Activated CD8-positive, alpha-beta T cell treated with anti-CD3 and anti-CD28 coated beads for 36 hours (primary cell): ENCODE measurements at places on chromosomes 7 and 10. TPM values are rescaled to one million over a fixed set of nuclear protein-coding genes. Genes with fewer than 3 reads are reported as not detected.
A peak's percentile ranks its signal among the peaks of the same experiment; 100 is the strongest.

Gene MRPL32
- 68.5 TPM for total RNA-seq

Gene GDF10
- 1.5 TPM for total RNA-seq

Gene SLC16A12
- total RNA-seq, result not detected

Gene SGPL1
- 16.6 TPM for total RNA-seq

Gene NXPH1
- not detected for total RNA-seq

Gene ITGA8
- total RNA-seq, result not detected

Gene OGDHL
- total RNA-seq, result 0.40 TPM

Gene PLCE1
- not detected for total RNA-seq

GRCh38 chr7:51444936-51445335 is 128.3 kb upstream of the COBL start:
- no peak for DNase-seq

- no peak for DNase-seq
Measured at GRCh38 chr7:494259-494687, 25.4 kb downstream of the PDGFA start.

DNA sequence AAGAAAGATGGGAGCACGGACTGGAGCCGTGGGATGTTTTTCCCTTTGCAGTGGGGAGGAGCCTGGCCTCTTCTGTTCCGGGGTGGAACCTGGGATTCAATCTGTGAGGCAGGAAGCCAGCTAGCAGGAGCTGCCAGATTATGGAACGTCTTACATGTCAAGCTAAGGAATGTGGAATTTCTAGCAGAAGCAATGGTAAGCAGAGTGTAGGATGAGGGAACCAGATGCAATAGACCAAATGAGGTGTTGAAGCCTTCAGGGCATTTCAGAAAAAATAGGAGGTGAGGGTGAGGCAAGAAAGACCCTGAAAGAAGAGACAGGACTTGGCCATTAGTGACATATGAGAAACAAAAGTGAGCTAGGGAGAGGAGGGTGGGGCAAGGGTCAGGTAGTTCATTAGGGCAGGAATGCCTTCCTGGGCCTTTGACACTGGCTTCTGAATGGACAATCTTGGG is 105.5 kb downstream of the CHN2 start:
- no peak for DNase-seq

DNA sequence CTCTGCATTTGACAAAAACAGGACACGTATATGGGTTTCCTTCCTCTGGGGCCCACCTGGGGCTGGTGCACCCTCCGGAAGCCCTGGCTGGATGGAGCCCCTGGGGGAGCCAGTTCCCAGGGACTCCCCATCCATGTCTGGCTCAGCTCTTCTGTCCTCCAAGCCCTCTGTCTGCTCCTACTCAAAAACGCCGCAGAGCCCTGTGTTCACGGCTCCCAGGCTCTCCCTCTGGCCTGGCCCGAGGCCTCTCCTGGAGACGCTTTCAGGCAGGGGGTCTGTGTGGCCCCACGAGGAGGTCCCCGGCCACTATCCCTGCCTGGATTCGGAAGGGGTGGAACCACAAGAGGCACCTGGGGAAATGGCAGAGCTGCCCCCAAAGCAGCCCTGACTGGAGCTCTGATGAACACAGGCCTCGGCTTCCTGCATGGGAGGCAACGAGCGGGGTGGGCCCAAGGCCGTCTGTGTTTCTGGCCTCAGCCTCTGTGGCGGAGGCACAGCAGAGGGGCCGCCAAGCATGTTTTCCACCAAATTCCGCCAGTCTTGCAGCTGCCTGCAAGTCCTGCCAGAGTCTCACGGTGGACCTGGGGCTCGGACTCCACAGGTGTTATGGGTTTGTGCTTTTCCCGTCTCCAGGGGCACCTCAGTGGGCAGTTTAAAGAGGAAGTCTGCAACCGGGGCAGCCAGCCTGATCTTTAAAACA is 22.6 kb upstream of the INPP5A start:
- no peak for DNase-seq

DNA sequence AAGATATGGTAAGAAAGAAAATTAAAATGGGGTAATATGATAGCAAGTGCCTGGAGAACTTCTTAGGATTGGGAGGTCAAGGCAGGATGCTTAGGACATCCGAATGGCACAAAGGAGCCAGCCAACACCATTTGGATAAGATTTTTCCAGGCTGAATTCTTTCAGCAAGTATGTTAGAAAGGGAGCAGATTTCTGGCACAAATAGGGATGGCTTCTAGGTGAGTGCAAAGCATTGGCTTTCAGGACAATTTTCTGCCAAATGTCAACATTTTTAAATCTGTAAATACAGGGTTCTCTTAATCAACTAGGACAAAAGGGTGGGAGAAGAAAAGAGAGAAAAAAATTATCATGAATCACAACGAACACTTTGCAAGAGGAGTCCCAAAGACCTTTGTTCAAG is 409.1 kb downstream of the GPAM start:
- no peak for DNase-seq

DNA sequence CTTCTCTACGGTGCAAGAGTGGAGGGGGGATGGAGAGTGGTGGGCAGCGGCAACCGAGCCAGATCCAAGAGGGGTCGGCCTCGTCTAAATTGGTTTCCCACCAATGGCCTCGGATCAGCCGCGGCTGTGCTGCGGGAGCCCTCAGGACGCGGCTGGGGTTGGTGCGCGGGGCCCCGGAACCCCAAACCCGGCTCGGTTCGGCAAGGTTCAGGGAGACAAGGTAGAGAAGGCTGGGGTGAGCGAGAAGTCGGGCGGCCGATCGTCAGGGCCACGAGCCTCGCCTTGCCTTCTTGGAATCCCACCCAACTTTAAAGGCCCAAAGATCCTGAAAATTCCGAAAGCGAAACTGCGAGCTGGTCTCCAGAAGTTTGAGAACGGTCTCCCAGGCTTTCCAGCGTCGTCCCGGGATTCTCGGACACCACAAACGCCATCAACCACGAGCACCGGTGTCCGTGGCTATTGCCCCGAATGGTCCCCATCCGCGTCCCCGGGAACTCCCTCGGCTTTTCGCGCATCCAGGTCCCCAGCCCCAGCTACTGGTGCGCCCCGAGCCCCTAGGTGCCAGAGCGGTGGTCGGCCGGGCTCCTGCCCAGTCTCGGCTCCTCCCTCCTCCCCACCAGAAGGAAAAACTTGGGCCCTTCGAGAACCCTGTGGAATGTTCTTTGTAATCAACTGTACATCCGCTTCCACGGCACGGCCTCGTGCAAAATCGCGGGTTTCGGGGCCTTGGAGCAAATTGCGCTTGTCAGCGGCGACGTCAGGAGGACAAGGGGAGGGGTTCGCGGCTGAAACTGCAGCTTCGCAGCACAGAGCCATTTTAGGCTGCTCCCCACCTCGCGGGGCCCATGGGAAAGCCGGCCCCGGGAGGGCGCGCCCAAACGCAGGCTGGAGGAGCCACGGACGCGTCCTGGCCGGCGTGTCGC is 3.2 kb downstream of the SFMBT2 start:
- DNase-seq, result peak; percentile 69

- DNase-seq, result no peak
Measured at GRCh38 chr7:1650363-1651030, 19.6 kb upstream of the ELFN1 start.

- no peak for DNase-seq
Measured at GRCh38 chr10:28541717-28542365, 8.9 kb downstream of the WAC start.

GRCh38 chr10:104155591-104155990 is 33.6 kb downstream of the SFR1 start:
- no peak for DNase-seq

GRCh38 chr7:8371742-8372141 is 61.7 kb upstream of the NXPH1 start:
- no peak for DNase-seq

DNA sequence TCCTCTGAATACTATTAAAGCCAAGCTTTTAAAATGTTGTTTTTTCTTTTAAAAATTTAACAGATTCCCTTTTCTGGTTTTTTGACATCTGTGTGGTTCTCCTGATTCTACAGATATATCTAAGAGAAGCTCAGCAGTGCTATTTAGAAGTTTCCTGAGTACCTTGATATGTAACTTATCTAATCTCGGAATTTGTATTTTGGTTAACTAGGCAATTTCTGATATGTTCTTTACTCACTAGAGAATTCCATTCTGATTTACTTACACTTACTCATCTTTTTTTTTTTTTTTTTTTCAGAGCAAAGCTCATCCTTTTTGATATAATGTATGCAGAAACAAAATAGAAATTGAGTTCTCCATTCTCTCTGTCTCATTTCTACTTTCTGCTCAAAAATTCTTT is 63.8 kb downstream of the PALS2 start:
- no peak for DNase-seq

GRCh38 chr7:71278257-71278656 is 146.3 kb downstream of the GALNT17 start:
- no peak for DNase-seq

GRCh38 chr10:59177031-59177797 is 771 bp downstream of the PHYHIPL start:
- DNase-seq, result no peak

GRCh38 chr10:109025172-109025571 is 898.1 kb downstream of the XPNPEP1 start:
- DNase-seq, result no peak

DNA sequence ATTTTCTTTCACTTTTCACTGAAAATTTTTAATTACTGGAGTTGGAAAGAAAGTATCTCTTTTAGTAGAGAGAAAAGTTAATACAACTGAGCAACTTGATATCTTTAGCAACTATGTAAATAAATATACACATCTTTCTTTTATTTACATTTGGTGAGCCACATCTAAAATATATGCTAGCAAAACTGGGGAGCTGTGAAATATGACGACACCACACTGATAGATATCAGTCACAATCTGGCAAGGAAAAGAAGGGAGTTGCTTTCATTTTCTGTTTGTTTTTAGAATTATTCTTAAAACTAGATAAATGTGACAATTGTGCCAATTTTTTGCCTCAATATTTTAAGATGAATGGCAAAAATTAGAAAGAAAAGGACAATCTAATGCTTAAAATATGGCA is 2.7 kb upstream of the ZNF804B start:
- no peak for DNase-seq

GRCh38 chr10:7917736-7918135 is 99.4 kb downstream of the TAF3 start:
- DNase-seq, result no peak
